ACHN (cell line): ENCODE measurements at places on chromosomes 7 and 10.

GRCh38 chr7:129762387-129762969, 151.0 kb downstream of the NRF1 start:
- no peak for DNase-seq

- no peak for DNase-seq
These were observed 9.8 kb downstream of the TNS3 start for GRCh38 chr7:47572094-47572445.

- no peak for DNase-seq
These were observed 591.1 kb downstream of the PTPRN2 start for GRCh38 chr7:157996359-157997079.

- DNase-seq: peak; percentile 68
These were observed 20.3 kb upstream of the KLF6 start for GRCh38 chr10:3805201-3805790.

DNA sequence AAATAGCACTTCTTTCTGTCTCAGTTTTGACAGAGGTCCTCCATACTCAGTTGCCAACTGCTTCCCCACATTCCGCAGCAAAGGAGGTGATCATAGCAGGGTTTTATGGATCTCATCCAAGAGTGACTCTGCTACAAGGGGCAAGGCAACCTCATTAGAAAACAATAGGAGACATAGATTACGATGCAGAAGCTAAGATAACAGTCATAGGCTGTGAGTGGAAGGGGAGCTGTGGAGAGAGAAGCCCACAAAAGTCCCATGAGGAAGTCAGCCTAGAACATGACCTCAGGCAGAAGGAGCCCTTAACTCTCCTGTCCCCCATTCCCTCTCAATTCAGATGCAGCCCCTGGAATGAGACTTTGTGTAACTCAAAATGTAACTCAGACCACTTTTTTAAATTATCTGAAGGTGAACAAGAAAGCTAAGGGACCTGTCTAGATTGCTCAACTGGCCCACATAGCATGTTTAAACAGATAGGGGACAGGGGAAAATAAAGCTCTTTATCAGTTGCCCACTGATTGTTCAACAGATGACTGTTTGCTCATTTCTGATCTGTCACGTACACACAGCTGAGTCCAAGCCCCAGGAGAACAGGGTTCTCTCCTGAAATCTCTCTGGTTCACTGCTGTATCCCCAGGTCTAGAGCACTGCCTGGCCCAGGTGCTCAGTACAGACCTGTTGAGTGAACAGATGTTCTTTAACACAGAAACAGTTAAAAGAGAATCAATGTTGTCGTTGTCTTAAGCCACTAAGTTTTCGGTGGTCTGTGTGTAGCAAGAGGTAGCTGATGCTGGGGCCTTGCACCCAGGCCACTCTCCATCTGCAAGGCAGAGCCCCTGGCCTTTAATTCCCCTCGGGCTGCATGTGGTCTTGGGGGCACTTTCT, 1.5 kb upstream of the NCOA4 start:
- no peak for DNase-seq

GRCh38 chr7:87129332-87129731, 22.9 kb upstream of the DMTF1 start:
- DNase-seq: no peak

- DNase-seq: no peak
These were observed 159.8 kb downstream of the WNT2 start for GRCh38 chr7:117163101-117163500.

DNA sequence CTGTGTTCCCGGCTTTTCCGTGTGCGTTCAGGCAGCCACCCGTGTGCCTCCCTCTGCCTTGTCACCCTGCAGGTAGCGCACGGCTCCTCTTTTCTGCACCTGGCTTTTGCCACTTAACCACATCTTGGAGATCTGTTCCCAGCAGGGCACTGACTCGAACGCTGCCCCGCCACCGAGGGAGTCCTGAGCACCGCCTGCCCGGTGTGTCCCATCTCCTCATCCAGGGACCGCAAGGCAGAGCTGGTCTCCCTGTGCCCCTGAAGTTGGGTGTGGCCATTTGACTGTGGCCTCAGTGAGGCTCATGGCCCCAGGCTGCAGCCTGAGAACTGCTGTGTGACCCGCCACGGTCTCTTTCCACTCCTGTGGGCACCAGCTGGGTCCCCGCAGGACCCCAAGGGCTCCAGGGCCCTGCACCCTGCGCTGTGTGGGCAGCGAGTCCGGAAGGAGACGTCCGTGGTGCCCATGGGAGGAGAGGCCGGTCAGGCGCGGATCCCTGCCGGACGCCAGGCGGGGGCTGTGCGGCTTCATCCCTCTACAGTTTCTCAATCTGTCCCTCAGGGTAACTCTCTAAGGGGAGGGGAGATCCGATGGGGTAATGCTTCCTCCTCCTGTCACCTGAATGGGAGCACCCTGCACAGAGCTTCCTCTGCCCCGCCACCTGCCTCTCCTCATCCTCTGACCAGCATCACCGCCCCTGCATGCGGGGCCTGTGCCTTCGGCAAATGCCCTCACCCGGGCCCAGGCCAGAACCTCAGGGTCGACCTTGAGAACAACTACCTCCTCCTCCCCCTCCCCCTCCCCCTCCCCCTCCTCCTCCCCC, 1.8 kb upstream of the INTS1 start:
- no peak for DNase-seq

DNA sequence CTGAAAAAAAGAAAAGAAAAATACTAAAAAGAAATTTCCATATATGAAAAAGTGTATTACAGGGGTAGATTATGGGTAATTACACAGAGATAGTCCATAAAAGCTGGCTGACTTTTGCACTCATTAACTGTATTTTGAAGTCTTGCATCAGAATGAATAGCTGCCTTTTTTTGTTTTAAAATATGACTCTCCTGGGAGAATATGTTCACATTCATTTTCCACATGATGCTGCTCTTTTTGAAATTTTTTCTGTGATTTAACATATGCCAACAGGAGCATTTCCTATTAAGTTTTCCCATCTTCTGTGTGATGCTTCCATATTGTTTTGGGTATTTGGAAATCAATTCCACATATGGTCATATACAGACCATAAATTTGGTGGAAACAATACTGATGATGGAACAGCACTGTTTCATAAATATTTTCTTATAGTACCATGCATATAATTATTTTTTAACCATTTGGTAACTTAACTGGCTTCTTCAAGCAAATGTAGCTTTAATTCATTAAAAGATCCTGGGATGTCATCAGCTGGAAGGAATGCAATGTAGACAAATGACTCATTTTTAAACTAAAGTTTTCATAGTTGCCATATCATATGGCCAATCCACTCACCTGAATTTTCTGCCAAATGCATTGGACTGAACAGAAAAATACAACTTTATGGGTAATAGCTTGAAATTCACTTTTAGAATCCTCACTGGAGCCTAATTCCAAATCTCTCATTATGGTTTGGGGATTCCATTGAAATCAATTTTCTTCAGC, 313.9 kb upstream of the GLI3 start:
- no peak for DNase-seq
